ENCODE measurements at places on chromosomes 7 and 10.

- no peak for DNase-seq
Observed at GRCh38 chr7:124915242-124915641, 14.4 kb downstream of the POT1 start.

GRCh38 chr7:39709768-39710311 is 86.5 kb downstream of the RALA start:
- DNase-seq = peak; percentile 85

GRCh38 chr10:23120001-23120934 is 24.9 kb downstream of the MSRB2 start:
- DNase-seq = no peak

GRCh38 chr10:43962346-43963191 is 313.9 kb upstream of the ZNF32 start:
- DNase-seq = peak; percentile 36

GRCh38 chr7:38369816-38370493 is 96.5 kb upstream of the TARP start:
- DNase-seq = peak; percentile 54

DNA sequence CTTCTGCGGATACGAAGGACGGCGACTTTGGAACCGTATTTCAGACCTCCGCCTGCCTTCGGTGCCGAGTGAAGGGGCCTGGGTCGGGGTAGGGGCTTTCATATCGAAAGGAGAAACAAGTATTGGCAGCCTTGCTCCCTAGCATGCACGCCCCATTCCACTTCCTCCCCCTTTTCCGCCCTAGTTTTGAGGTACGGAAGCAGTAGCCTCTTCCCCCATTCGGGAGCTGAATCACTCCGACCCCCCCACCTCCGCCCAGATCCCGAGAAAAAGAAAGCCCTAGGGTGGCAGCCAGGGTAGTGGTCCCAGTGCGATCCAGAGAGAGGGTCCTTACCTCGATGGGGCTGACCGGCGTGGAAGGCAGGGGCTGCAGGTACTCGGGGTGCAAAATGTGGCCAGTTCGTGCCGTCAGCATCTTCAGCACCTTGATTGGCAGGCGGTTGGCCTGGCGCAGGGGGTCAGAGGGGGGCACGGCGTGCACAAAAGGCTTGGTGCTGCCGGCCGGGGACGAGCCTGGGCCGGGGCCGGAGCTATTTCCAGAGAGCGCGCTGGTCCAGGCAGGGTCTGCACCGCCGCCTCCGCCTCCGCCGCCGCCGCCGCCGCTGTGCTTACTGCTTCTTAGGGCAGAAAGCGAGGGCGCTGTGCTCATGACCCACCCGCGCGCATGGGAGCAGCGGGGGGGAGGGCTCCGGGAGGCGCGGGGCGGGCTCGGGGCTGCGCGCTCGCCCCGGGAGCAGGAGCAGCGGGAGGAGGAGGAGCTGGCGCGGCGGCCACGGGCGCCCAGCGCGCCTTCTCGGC is 594 bp downstream of the ZNF503 start:
- no peak for DNase-seq

DNA sequence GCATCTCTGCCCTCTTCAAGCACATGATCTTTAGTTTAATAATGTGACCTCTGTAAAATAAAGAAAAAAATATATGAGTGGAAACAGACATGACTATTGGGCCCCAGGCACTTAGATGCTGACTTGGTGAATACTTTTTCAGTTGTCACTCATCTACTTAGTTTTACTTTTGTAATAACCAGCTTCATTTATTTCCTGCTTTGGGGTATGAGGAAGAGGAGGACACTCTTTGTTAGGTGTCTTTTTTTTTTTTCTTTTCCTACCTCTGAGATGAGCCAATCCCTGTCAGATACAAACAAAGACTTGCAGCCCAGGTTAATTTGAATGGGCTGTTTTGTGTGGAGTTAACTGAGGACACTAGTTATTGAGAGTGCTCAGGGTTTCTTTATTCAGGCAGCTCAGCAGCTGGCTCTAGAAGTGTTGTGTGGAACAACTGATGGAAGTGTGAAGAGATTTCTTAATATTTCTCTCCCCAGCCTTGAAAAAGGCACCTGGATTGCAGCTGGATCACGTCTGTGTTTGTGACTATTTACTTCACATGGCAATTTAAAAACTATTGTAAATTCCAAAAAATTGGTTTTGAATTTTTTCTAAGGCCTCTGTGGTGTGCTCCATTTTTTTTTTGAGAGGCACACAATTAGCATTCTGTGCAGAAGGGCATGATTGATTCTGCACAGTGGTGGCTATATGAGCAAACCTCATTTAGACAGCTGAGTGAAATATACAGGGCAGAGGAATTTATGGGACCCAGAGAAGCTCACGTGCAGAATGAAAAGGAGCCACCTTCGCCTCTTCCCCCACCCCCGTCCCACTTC is 333.8 kb downstream of the LRMDA start:
- DNase-seq = no peak

DNA sequence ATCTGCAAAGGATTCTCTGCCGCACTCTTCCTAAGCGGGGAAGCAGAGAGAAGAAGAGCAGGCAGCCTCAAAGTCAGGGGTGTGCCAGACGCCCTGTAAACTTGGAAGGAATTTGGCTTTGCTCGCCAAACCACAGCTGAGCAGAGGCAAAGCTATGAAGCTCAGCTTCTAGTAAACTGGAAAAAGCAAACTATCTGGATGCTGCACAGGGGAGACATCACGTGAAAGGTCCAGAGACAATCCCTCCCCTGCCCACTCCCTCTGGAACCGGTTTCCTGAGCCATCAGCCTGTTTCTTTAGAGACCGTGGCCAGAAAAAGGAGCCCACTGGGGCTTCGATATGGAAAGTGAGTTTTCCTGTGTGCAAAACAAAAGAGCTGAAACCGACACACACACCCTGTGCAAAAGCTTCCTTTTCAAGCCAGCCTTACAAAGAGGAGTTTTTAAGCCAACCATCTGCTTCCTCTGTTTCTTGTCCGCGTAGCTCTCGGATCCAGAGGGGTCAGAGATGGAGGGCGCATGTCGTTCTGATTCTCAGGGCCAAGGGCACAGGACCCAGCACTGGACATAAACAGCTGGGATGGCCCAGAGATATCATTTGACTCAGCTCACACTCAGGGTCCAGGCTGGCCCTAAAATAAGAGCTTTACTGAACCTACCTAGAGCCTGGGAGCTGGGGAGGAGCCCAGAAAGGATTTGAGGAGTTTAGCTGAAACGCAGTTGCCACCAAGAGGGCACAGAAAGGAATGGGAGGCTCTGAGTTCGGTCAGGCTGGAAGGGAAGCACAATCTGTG is 58.2 kb upstream of the DNAAF5 start:
- DNase-seq = peak; percentile 57

- no peak for DNase-seq
Observed at GRCh38 chr10:110858297-110858934, 13.3 kb upstream of the PDCD4 start.

DNA sequence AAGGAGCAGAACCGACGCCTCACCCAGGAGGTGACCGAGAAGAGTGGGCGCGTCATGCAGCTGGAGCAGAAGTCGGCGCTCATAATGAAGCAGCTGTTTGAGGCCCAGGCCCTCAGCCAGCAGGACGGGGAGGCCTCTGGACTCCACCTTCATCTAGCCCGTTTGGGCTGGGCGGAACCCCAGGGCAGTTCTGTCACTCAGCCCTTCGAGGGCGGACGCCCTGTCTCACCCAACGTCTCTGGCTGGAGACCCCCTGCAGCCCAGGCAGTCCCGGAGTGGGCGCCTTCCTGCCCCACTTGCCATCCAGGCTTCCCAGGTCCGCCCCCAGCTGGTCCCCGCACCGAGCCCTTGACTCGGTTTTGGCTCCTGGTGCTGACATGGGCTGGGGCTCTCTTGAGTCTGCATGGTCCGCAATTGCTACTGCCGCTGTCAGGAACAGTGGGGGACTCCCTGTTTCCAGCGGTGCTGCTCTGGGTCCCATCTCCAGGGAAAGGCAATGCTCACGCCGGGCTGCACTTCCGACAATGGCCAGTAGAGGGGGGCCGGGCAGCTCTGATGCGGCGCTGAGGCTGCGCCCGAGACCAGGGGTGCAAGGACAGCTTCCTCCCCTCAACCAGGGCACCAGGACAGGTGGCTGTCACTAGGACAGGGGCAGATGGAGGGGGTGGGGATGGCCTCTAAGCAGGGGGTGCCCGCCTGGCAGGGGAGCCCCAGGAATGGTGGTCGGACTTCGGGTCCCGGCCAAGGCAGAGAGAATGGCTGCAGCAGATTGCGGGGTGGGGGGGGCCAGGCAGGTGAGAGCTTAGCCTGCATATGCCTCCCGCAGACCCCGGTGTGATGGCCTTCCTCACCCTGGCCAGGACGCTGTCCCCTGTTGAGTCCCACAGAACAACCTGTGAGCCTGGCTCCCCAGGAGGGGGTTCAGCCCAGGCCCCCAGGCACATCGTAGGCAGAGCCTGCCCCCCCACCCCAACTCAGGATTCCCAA is 71.2 kb upstream of the KCTD7 start:
- DNase-seq = no peak

GRCh38 chr10:46019569-46020343 is 10.7 kb downstream of the NCOA4 start:
- no peak for DNase-seq

DNA sequence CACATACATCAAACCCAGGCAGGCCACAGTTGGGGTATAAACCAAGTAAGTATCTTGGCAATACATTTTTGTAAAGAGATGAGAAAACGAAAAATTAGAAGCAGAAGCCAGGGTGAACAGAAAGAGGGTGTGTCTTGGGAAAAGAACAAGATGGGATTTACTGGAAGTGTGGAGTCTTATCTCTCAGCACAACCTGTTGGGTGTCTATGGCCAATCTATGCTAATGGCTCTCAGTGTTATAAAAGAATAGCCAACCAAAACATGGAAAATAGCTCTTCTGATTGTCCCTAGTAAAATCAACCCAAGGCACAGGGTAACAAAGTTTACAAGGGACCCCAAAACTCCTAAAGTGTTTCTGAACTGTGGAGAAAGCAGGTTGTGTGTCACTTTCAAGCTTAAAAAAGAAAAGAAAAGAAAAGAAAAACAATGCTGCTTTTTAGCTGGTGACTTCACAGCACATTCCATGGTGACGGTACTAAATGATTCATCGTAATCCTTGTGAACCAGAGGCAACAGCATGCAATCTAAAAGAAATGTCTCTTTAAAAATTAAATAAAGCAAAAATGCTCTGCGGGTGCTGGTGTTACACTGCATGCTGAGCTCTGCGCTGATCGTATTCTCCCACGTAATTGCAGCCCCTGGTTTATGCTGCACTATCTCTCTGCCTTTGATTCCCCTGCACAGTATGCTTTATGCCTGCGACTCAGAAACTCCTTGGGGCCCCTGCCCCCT is 100.8 kb downstream of the C10orf90 start:
- DNase-seq = peak; percentile 64
